ENCODE measurements at places on chromosomes 5 and 9. TPM values are rescaled to one million over a fixed set of nuclear protein-coding genes. Genes with fewer than 3 reads are reported as not detected.

MARCOL gene
- total RNA-seq, result not detected

CCDC183 gene
- total RNA-seq, result 0.97 TPM

TMED9 gene
- total RNA-seq, result 105 TPM

- no peaks in the 10 kb centered on the region for H3K36me3 ChIP-seq
- no peak overlapping the region for H3K4me3 ChIP-seq
- H3K4me1 ChIP-seq, result peaks cover 34% of the 10 kb centered on the region
- no peaks in the 10 kb centered on the region for H3K27me3 ChIP-seq
- DNase-seq, result no peak
Measured at GRCh38 chr5:14362491-14362890, 219.1 kb upstream of the OTULINL start.

- no peaks in the 10 kb centered on the region for H3K36me3 ChIP-seq
- DNase-seq, result no peak
- H3K4me3 ChIP-seq, result no peak overlapping the region
- no peaks in the 10 kb centered on the region for H3K4me1 ChIP-seq
- no peak overlapping the region for H3K27ac ChIP-seq
Measured at GRCh38 chr5:178784391-178784790, 53.9 kb upstream of the ZNF354A start.

DNA sequence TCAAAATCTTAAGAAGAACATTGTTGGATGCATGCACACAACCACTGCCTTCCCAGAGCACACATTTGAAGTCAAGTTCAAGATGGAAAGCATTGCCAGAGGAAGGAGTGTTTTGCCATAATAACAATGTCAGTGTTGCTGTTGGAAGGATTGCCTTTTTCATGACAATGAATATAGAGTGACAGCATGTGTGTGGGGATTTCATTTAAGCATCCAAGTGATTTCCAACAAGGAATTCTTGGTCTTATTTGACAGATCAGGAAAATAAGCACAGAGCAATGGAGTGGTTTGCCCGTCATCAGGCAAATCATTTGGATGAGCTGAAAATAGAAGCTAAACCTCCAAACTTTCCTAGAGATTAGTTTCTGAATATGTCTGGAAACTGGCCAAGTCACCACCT lies 140.0 kb upstream of the RAI14 start:
- H3K27me3 ChIP-seq, result peaks cover 14% of the 10 kb centered on the region
- H3K4me1 ChIP-seq, result no peaks in the 10 kb centered on the region
- no peak for DNase-seq
- H3K4me3 ChIP-seq, result no peak overlapping the region

GRCh38 chr9:114685951-114686350 lies 4.0 kb upstream of the TEX48 start:
- H3K4me1 ChIP-seq, result peaks cover 78% of the 10 kb centered on the region
- H3K36me3 ChIP-seq, result peaks cover 55% of the 10 kb centered on the region
- no peak overlapping the region for H3K4me3 ChIP-seq
- H3K27ac ChIP-seq, result peak overlapping the region; percentile 52

GRCh38 chr9:112341730-112342129 lies 8.3 kb upstream of the PTBP3 start:
- DNase-seq, result no peak
- no peaks in the 10 kb centered on the region for H3K27me3 ChIP-seq
- H3K4me3 ChIP-seq, result no peak overlapping the region
- H3K4me1 ChIP-seq, result no peaks in the 10 kb centered on the region
- no peak overlapping the region for H3K27ac ChIP-seq
